ENCODE measurements at places on chromosomes 11 and 22.

DNA sequence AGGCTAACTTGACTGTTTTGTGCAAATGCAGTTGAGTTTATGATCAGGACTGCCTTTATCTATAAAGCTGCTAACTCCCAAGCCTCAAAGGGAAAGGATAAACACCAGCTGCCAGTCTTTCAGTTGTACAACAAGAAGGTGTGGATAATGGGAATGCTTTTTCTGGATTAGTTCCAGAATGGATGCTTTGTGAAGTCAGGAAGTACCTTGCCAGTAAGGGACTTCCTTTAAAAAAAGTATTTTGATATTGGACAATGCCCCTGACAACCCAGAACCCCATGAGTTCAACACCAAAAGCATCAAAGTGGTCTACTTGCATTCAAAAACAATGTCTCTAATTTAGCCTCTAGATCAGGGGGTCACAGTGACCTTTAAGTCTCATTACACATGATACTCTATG is 32.0 kb downstream of the OR5A2 start:
- DNase-seq = no peak

DNA sequence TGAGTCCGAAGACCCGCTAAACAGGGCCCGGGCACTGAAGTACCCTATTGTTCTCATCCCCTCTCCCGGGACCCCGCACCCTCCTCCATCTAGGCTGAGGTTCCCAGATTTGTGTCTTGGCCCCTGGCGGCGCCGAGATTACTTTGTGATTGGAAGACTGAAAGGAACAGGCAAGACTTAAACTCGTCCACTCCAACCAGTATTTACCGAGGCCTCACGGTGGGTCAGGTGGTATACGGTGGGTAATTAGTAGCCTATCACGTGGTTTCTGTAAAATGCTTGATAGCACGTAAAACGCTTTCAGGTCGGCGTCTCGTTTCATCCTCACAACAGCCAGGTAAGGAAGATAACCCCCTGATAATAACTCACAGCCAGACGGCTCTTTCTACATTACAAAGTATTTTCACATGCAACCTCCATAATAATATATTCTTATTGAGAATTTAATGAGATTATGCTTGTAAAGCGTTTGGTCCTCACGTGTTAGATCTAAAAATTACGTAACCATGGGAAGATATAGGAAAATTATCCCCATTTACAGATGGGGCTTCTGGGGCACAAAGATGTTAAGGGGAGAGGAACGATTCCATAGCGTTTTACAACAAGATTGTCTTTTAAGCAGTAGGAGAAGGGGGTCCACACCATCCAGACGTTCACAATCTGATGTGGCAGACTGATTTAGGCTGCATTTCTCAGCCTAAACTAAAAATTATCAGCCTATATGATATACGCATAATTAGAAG is 642 bp upstream of the PIK3C2A start:
- DNase-seq = peak; percentile 64

- peak; percentile 24 for DNase-seq
Measured at GRCh38 chr11:127859941-127860354, 727.4 kb downstream of the ETS1 start.

DNA sequence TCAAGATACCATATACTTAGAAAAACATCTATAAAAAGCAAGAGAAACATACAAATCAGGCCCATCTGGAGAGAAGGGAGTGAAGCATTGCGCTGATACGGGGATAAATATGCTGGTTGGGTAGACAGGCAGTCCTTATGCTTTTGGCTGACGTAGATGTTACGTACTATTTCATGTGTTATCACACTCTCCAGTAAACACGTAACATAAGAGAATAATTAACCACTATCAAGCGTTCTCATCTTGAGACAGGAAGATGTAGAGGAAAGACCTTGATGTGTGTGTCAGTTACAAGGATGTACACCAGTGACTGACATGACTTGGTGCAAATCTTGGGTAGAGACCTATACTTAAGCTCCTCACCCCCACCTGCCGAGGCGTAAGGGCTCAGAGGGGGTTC is 86.7 kb upstream of the PRODH start:
- DNase-seq = no peak

- no peak for DNase-seq
Measured at GRCh38 chr11:61697764-61698163, 17.6 kb downstream of the DAGLA start.

DNA sequence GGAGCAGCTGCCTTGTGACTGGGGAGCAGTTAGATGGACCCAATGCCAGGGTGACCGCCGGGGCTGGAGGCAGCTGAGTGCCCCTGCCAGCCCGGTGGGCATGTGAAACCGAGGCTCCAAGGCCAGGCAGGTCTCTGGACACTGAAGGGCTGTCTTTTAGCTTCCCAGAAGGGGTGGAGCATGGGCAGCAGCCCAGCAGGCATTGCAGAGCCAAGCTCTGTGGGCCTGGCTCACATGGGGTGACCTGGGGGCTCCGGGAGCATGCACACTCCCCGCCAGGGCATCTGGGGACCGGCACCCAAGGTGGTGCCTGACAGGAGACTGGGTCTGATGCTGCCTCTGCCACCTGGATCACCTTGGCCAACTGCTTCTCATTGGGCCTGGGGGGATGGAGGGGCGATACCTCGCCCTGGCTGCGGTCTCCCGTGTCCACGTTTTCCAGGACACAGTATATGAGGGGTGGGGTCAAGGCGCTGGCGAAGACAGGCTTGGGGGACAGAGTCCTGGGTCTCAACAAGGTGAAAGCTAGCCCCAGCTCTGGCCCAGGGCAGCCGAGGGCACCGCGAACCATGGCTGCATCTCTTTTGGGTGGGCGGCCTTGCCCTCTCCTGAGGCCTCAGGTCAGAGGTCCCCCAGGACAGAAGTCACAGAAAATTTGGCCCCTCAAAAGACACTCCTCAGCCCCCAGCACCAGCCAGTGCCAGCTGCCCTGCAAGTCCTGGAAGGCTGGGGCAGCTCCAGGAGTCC is 3.5 kb downstream of the INS start:
- no peak for DNase-seq

GRCh38 chr22:37623075-37624016 is 14.7 kb downstream of the GGA1 start:
- DNase-seq = peak; percentile 28

- DNase-seq = no peak
Measured at GRCh38 chr22:18145676-18146388, 4.1 kb upstream of the USP18 start.

DNA sequence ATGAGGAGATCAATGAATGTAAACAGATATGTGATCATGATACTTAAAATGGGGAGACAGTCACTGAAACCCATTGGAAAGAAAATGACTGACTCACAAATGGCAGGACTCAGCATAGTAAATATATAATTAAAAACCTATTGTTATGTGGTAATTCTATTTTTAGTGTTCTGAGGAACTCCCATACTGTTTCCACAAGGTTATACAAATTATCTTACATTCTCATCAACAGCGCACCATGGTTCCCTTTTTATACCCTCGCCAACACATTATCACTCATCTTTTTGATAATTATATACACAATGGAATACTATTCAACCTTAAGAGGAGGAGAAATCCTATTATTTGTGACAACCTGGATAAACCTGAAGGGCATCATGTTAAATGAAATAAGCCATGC is 17.1 kb downstream of the OR5B21 start:
- no peak for DNase-seq

DNA sequence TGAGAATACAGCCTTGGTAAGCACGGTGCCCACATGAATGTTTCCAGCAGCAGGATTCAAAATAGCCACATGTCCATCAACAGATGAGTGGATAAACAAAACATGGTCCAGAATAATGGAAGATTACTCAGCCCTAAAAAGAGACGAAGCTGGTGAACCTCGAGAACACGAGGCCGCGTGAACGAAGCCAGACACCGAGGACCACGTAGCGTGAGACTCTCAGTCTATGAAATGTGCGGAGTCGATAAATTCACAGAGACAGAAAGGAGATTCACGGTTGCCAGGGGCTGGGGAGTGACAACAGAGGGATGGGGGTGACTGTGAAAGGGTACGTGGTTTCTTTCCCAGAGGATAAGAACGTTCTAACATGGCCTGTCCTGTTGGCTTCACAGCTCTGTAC is 2.9 kb upstream of the ASCL2 start:
- DNase-seq = no peak

GRCh38 chr11:94768602-94769541 is 716 bp downstream of the AMOTL1 start:
- DNase-seq = no peak

DNA sequence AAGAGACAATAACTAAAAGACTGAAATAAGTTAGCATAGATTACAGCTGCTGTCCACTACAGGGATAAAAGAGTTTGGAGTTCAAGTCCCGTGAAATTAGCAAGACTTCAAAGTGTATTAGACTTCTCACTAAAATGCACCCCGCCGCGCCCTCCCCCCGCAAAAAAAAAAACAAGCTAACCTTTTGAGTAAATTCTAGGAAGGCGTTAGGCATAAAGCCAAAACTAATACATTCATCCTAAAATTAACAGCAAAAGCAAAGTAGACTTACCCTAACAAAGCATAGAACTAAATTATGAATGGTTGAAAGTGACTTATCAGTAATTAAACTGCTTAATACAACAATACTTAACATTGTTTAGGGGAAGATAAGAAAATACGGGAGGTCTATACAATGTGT is 581.0 kb upstream of the CHORDC1 start:
- no peak for DNase-seq

DNA sequence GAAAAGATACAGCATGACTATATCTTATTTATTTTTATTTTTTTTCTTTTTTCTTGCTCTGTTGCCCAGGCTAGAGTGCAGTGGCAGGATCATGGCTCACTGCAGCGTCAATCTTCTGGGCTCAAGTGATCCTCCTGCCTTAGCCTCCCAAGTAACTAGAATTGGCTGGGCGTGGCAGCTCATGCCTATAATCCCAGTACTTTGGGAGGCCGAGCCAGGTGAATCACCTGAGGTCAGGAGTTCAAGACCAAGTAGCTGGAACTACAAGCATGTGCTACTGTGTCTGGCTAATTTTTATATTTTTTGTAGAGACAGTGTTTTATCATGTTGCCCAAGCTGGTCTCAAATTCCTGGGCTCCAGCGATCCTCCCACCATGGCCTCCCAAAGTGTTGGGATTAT is 28.3 kb upstream of the CCDC134 start:
- no peak for DNase-seq

DNA sequence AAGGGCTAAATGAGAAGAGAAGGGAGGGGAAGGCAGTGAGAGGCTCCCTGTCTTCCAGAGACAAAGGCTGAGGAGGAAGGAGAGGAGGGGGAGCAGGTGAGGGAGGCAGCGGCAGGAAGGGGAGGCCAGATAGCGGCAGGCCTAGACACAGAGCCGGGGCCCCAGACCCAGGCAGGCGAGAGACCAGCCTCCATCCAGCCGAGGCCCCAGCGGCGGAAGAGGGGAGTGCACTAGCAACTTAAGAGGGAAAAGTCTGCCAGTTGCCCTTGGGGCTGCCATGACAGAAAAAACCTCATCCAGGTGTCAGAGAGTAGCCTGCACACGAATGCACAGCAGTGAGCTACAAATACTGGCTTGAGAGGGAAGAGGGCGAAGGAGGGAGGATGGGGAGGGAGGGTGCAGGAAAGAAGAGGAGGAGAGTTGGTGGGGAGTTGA is 46.7 kb downstream of the IGLL1 start:
- no peak for DNase-seq

All from HFFc6 (cell line).